Activated naive CD4-positive, alpha-beta T cell treated with anti-CD3 and anti-CD28 coated beads, Interleukin-2, amount 10 ng/mL, durations not matched to agents 7 days and 5 days (primary cell): ENCODE measurements at places on chromosomes 13 and 19.

GRCh38 chr13:26719356-26719945 is 41.1 kb downstream of the GPR12 start:
- no peak for DNase-seq

DNA sequence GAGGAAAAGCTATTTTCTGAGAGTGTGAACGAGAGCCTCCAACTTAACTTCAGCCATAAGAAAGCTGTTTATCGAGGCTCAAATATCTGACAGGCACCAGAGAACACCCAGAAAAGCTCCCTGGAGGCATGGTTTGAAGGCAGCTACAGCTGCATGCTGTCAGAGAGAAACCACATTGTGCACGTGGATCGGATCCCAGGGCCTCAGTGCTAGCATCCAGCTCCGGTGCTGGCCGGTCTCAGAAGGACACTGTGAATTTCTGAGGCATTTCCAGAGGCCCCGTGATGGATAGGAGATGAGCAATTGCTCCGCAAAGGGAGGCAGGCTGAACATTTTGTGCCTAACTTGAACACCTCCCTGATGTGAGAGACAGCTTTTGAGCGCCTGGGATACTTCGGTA is 315.7 kb downstream of the FGF9 start:
- no peak for DNase-seq

GRCh38 chr13:89375839-89376238 is 1704.7 kb downstream of the SLITRK5 start:
- no peak for DNase-seq

DNA sequence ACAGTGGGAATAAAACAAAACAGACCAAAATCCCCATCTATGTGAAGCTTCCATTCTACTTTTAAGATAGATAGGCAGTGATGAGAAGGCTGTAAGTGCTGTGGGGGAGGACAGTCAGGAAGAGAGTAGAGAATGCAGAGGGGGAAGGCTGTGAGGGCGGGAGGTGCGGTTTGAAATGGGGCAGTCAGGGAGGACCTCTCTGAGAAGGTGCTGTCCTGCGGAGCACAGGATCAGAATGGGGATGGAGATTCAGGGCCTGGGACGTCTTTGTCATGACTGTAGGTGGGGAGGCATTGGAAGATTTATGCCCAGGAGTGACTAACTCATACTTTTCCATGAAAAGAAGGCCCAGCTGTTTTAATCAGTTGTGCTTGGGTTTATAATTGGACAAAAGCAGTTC is 3.9 kb upstream of the GPR183 start:
- no peak for DNase-seq

DNA sequence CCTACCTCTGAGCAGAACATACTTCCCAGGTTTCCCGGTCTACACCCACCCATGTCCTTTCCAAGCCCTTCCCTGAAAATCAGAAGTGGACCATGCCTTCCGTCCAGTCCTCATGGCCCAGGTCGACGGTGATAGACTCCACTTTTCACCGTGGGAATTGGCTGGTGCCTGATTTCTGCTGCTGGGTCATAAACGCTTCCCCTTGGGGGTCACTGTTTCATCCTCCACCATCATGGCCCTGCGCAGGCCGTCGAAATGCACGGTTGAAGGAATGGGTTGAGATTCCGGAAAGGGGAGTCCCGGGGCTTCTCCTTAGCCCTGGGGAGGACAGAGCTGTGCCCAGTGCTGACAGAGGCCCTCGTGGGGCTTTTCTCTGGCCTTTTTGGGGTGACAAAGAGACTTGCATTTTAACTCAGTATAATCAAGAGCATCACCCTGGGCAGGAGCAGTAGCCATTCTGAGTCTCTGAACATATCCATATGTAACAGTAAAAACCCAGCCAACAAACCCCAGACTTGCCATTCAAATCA is 75.5 kb downstream of the SOX1 start:
- DNase-seq, result no peak

DNA sequence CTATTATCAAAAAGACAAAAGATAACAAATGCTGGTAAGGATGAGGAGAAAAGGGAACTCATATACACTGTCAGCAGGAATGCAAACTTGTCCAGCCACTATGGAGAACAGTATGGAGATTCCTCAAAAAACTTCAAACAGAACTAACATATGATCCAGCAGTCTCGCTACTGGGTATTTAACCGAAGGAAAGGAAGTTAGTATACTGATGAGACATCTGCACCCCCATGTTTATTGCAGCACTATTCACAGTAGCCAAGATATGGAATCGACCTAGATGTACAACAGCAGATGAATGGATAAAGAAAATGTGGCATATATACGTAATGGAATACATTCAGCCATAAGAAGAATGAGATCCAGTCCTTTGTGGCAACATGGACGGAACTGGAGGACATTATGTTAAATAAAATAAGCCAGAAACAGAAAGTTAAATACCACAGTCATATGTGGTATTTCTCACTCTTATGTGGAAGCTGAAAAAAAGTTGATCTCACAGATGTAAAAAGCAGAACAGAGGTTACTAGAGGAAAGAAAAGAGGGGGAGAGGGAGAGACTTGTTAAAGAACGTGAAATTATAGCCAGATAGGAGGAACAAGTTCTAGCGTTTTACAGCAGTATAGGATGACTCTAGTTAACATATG is 83.2 kb downstream of the RUBCNL start:
- DNase-seq, result no peak

DNA sequence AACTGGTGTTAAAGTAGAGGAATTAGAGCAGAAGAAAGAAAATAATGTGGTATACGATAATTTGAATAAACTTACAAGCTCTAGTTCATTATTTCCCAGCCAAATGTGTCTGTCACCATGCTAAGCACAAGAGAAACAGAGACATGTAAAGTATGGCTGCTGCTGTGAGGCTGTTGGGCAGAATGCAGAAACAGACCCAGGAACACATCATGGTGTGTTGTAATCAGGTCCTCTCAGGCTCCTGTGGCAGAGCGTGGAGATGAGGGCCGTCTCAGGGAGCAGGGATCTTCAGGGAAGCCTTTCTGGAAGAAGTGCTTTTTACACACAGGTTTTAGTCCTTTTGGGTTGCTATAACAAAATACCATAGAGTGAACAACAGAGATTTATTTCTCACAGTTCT is 710.7 kb upstream of the SGCG start:
- DNase-seq, result no peak

GRCh38 chr13:26873386-26873698 is 112.8 kb upstream of the GPR12 start:
- DNase-seq, result no peak

GRCh38 chr13:94272038-94272437 is 207.4 kb downstream of the DCT start:
- DNase-seq, result no peak

DNA sequence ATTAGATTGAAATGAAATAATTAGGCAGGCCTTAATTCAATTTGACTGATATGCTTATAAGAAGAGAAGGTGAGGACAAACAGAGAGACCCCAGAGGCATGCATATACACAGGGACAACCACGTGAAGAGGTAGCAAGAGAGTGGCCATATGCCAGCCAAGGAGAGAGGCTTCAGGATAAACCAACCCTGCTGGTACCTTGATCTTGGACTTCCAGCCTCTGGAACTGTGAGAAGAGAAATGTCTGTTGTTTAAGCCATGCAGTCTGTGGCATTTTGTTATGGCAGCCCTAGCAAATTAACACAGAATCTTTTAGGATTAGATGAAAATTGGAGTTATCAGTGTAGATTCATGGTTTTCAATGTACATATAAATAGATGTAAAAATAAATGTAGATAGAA is 120.1 kb downstream of the KCTD15 start:
- no peak for DNase-seq

- peak; percentile 56 for DNase-seq
Measured at GRCh38 chr19:46571495-46571894, 29.6 kb upstream of the CALM3 start.

GRCh38 chr19:17706750-17707181 is 12.5 kb upstream of the MAP1S start:
- no peak for DNase-seq

DNA sequence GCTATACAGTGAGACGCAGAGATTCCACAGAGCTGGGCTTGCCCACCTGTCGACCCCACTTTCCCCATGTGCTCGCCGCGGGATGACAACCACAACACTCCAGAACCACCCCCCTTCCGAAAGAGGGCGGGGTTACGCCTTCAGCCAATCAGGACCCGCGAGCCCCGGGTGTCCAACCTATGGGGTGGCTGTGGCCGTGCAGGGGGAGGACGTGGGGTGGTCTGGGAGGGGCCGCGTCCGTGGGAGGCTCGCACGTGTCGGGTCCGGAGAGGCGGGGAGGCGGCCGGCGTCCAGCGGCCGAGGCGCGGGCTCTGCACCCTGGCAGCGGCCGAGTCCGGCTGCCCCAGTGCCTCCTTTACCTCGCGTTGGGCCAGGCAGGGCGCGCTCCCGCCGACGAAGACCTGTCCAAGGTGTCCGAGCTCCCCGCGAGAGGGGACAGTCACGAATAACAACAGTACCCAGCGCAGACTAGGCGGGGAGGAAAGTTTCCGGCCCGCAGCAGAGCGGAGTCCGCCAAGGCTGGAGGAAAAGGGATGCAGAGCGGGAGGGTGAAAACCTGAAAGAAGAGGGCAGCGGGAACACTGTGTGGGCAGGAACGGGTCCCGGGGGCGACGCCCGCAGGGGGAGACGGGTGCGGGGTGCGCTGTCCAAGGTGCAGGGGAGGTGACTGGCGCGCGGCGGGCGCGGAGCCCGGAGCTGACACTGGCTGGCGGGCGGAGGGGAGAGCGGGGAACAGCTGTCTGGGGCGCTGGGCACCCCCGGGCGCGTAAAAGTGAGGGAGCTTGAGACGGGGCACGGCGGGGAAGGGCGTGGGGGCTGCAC is 911 bp downstream of the ENOX1 start:
- peak; percentile 41 for DNase-seq

DNA sequence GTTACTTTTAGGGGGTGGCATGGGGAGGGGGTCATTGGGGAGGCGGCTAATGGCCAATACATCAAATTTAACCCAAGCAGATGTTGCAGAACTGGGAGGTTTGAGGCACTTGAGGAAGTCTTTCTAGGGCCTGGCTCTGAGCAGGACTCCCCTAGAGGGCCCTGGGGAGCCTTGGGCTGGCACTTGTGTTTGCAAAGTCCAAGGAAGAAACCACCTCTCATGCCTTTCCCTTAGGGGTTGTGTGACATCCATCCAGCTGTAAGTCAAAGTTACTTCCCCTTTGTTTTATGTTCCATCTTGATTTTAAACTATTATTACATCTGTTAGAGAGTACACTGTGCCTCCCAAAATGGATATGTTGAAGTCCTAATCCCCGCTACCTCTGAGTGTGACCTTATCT is 159.9 kb downstream of the KATNAL1 start:
- no peak for DNase-seq

- DNase-seq, result no peak
Measured at GRCh38 chr13:68998056-68998455, 1109.6 kb upstream of the ATXN8OS start.

DNA sequence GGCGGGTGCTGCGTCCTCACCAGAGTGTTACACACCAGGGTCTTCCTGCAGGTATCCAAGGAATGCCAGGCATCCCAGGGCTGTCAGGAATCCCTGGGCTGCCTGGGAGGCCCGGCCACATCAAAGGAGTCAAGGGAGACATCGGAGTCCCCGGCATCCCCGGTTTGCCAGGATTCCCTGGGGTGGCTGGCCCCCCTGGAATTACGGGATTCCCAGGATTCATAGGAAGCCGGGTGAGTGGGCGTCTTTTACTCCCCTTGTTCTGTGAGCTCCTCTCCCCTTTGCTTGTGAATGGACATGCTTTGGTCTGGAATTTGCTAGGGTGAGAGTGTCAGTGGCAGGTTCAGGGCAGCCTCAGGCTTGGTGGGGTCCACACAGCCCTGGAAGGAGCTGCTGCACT is 75.9 kb downstream of the RAB20 start:
- no peak for DNase-seq

DNA sequence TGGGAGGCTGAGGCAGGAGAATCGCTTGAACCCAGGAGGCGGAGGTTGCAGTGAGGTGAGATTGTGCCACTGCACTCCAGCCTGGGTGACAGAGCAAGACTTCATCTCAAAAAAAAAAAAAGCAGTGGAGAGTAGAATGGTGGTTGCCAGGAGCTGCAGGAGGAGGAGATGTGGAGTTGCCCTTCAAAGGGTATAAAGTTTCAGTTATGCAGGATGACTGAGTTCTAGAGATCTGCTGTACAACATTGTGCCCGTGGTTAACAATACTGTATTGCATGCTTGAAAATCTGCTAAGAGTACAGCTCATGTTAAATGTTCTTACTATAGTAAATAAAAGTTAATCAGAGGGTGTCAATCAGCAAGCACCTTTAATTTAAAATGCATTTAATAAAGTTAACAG is 28.4 kb upstream of the LATS2 start:
- no peak for DNase-seq

DNA sequence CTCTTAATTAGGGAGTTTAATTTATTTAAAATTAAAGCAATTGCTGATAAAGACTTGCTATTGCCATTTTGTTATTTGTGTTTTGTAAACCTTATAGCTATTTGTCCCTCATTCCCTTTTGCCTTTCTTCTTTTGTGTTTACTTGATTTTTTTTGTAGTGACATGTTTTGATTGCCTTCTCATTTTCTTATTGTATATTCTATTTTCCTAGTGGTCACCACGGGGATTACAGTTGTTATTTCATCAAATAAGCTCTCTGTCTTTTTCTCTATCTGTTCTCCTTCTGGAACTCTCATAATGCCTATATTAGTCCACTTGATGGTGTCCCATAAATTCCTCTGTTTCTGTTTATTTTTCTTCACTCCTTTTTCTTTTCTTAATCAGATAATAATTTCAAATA is 64.4 kb upstream of the FRY start:
- no peak for DNase-seq

DNA sequence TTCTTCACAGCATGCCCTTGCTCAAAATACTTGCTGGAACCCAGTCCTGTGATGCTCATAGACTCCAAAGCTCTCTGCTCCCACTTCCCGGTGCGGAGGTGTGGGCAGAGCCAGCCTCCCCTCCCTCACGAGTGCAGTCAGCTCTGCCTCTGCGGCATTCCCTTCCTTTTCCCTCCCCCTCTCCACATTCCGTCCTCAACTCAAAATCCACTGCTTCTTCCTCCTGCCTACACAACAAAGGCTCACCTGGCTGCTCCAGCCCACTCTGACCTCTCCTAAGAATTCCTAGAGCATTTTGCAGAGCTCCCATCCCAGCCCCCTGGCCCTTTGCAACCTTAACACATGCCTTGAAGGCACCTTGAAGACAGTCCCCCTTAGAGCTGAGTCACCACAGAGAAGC is 527.9 kb downstream of the MYO16 start:
- DNase-seq, result no peak

GRCh38 chr19:11560404-11561051 is 1.5 kb upstream of the ELOF1 start:
- DNase-seq, result peak; percentile 75

GRCh38 chr19:18788529-18789421 is 2.3 kb downstream of the COMP start:
- DNase-seq, result no peak

DNA sequence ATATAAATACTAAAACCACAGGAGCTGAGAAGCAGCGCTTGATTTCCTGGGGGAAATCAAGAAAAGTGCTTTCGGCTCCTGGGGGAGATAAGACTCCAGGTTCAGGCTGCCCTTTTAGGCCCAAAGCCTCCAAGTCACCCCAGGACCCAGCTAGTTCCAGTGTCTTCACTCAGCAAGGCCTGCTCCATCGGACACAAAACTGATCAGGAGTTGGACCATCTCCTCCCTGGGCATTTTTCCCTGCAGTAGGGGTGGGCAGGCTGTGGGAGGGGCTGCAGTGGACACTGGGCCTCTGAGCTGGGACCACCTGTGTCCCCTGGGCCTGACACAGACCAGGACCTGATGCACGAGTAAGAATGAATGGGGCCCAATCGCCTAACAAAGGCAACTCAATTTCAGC is 15.2 kb downstream of the C19orf12 start:
- DNase-seq, result no peak

- DNase-seq, result no peak
Measured at GRCh38 chr13:27842571-27842970, 50.3 kb downstream of the GSX1 start.
